ENCODE measurements at places on chromosomes 4 and X. TPM values are rescaled to one million over a fixed set of nuclear protein-coding genes. Genes with fewer than 3 reads are reported as not detected.

The ERVMER34-1 gene
- under 0.01 TPM for total RNA-seq

The MAGEC1 gene
- not detected for total RNA-seq

DNA sequence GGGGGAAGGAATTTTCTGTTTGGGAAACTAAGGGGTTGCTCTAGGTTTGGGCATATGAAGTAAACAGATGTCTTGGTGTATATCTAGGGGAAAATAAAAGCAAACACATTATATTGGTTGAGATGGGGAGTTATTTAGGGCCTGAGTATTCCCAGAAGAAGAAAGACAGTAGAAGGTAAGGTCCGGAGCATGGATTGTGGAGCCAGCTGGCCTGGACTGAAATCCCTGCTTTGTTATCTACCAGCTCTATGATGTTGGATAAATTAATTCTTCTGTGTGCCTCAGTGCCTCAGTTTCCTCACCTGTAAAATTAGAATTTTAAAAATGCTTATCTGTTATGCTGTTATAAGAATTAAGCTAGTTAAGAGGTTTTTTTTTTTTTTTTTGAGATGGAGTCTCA is 272.3 kb upstream of the RPS6KA3 start:
- H3K4me1 ChIP-seq = no peaks in the 10 kb centered on the region
- no peak for DNase-seq
- no peaks in the 10 kb centered on the region for H3K36me3 ChIP-seq
- H3K4me3 ChIP-seq = no peak overlapping the region

DNA sequence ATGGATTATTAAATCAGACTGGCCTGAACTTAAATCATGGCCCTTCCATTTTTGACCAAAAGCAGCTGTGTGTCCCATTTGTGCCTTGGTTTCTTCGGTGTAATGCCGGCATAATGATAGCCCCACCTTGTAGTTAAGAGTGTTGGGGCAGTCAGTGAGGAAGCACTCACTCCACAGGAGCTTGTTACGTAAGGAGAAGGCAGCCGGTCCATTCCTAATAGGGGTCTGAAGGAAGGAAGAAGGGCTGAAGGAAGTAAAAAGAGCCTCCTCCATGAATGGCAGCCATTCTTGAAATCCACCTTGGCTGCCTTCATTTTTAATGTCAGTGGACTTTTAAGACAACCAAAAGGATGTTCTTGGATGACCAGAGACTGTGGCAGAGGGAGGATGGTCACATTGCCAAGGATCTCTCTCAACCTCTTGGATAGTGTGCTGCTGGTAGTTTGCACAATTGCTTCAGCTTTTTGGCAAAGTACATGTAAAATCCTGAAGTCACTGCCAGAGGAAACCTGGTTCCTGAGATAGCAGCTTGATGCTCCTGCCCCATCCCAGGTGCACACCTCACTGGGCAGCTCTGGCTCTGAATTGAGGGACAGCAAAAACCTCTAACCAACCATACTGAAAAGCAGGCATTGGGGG is 113.5 kb downstream of the PTTG2 start:
- no peak for DNase-seq
- H3K27me3 ChIP-seq = no peaks in the 10 kb centered on the region
- H3K36me3 ChIP-seq = no peaks in the 10 kb centered on the region
- H3K4me3 ChIP-seq = no peak overlapping the region
